ENCODE measurements at places on chromosomes 7 and 10.

GRCh38 chr7:127516320-127516719, 69.1 kb downstream of the GCC1 start:
- no peak for DNase-seq

DNA sequence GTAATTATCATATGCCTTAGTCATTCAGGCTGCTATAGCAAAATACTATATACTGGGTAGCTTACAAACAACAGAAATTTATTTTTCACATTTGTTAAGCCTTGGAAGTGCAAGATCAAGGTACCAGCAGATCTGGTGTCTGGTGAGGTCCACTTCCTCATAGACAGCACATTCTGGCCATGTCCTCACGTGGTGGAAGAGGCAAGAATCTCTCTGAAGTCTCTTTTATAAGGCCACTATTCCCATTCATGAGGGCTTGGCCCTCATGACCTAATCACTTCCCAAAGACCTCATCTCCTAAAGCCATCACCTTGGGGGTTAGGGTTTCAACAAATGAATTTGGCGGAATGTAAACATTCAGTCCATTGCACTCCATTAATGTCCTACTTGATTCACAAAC, 137.5 kb upstream of the C1GALT1 start:
- DNase-seq: no peak

DNA sequence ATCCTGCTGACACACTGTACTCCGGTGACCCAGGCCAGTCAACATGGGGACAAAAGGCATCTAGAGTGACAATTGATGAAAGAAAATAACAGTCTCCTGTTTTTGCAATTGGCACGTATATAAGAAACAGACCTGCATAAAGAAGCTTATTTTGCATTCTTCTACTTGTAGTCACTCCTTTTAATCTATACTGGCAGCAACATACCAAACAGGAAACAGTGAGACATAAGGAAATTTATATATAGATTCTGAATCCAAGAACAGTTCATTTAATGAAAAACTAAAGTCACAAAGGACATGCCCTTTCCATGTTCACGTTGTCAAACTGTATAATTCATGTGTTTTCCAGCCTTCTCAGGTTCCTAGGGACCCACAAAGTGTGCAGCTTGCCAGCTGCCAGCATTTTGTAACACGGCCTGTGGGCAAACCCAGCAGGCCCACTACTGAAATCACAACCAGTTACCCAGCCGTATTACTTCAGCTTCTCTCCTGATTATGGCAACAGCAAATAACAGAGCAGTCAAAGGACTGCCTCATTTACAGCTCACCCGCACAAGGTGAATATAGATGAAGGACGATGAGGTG, 72.3 kb downstream of the AMPH start:
- DNase-seq: no peak

DNA sequence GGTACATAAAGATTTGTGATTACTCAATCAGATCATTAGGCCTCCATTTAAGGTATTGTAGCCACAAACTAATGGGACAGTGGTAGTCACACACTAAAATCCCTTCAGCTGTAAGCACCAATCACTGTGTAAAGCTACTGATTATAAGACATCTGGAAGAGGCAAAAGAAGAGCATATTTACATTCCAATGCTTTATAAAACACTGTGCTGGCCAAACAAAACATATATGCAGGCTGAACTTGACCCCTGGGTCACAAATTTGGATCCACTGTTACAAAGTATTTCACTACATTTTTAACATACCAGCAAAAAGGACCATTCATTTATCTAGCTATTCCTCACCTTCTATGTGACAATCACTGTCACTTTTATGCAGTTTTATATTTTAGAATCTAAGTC, 41.4 kb upstream of the ANLN start:
- no peak for DNase-seq

GRCh38 chr7:151018421-151019129, 5.7 kb downstream of the ATG9B start:
- DNase-seq: no peak

DNA sequence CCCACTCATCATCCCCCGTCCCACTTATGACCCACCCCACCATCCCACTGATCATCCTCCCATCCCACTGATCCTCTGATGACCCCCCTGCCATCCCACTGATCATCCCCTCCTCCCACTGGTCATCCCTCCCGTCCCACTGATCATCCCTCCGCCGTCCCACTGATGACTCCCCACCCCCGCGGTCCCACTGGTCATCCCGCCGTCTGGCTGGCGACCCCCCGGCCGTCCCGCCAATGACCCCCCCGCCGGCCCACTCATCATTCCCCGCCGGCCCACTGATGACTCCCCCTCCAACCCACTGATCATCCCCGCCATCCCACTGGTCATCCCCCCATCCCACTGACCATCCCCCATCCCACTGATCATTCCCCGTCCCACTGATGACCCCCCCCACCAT, 161.1 kb downstream of the GRM8 start:
- no peak for DNase-seq
